ENCODE measurements at places on chromosomes 13 and 19.

DNA sequence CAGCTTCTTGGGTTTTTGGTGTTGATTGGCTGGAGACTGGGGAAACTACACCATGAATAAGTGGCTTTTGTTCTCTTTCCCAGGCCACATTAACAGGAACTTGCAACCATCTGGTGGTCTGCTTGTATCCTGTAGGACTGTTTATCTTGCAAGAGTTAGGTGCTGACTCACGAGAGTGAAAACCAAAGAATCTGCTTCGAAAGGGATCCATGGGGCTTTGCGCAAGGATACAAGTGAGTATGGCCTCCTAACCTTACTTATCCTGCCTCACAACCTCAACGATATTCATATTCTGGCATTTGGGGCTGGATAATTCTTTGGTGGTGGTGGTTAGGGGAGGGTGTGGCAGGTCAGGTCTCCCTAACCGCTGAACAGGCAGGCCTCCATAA, 4.7 kb upstream of the SIGLECL1 start:
- DNase-seq = no peak

GRCh38 chr19:7665076-7665475, 3.8 kb upstream of the RETN start:
- no peak for DNase-seq

GRCh38 chr13:110965038-110965754, 50.3 kb upstream of the ANKRD10 start:
- no peak for DNase-seq

GRCh38 chr19:38841787-38842438, 7.9 kb downstream of the HNRNPL start:
- DNase-seq = no peak

GRCh38 chr19:32859591-32859990, 10.0 kb downstream of the SLC7A9 start:
- no peak for DNase-seq

DNA sequence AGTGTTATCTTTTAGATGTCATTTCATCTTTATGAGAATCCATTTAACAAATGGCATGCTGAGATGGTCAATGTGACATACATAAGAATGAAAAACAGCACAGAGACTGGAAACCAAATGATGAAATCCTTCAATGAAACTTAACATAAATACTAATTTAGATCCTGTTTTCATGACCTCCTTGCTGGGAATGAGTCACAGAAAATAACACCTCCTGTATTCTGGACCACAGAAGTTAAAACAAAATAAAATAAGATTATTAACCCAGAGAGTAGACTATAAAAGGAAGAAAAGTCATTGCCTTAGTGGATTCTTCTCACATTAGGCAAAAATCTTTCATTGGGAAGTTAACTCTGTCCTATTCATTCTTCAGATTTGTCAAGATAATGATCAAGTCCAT, 1.6 kb downstream of the DIAPH3 start:
- DNase-seq = no peak

DNA sequence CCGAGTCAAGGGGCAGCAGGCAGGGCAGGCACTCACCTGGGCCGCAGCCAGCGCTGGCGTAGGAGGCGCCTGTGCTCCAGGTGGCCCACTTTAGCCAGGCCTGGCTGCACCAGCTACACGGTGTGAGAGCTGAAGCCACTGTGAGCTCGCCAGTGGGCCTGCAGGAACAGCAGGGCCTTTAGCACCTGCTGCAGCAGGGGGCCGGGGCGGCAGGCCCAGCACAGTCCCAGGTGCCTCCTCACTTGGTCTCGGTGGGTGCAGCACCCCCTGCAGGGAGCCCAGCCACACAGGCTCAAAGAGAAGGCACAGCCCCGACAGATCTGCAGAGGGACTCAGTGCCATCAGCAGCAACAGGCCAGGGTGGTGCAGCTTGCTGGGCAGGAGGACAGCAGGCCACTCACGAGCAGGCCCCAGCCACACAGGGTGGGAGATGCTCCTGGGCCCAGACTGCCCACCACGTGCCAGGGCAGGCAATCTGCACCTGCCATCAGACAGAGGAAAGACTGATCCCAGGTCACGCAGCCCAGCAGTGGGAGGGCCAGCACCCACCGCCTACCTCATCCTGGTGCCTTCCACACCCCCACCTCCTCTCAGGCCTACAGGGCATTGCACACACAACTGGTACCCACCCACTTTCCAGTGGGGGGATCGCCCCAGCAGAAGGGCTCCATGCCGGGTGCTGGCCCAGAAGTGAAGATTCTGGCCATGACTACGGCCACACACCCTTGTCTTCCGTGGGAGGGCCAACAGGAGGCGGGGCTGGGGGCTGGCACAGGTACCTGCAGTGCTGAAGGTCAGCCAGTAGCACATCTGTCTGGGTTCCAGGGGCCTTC, 15.8 kb downstream of the ARHGAP33 start:
- no peak for DNase-seq

DNA sequence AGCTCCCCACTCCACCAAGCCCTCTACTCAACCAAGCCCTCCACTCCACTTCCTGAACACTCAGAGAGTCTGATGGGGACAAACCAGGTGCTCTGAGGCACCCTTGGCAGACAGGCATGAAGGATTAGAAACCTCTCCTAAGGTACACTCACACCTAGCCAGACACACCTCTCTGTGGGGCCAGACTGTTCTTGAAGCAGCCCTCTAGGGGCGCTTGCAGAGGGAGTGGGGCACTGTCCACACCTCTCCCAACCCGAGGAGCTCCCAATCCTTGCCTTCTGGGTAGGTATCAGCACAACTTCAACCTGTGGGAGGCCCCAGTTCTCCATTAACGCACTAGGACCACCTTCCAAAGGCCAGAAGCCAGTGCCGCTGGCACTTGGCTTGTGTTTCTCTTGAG, 108.7 kb upstream of the VSTM2B start:
- DNase-seq = no peak

DNA sequence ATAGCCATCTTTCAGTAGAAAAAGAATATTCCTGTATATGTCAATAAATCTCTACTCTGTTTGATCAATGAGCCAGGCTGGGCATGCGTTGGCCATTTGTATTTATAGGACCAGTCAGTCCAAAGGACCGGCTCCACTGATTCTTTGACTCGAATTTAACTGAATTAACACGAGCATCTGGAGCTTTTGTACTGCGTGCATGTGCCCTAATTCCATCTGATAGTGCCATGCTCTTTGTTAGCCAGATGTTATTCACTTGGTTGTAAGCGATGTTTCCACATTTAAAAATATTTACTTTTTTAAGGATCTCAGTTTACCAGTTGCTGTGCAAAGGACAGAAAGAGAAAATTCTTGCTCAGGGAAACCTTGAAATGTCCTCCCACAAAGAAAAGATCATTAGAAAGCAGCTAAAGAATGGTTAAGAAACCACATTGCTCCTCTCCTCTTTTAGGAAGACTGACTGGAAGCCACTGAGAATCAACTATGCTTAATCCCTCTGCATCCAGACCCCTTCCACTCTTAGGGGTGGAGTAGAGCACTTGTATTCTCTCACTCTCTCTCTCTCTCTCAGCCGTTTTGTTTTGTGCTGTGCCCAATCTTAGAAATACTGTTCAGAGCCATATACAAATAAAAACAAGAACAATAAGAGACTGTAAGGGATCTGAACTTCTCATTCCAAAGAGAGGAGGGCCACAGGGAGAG, 165.8 kb downstream of the DCLK1 start:
- DNase-seq = no peak

DNA sequence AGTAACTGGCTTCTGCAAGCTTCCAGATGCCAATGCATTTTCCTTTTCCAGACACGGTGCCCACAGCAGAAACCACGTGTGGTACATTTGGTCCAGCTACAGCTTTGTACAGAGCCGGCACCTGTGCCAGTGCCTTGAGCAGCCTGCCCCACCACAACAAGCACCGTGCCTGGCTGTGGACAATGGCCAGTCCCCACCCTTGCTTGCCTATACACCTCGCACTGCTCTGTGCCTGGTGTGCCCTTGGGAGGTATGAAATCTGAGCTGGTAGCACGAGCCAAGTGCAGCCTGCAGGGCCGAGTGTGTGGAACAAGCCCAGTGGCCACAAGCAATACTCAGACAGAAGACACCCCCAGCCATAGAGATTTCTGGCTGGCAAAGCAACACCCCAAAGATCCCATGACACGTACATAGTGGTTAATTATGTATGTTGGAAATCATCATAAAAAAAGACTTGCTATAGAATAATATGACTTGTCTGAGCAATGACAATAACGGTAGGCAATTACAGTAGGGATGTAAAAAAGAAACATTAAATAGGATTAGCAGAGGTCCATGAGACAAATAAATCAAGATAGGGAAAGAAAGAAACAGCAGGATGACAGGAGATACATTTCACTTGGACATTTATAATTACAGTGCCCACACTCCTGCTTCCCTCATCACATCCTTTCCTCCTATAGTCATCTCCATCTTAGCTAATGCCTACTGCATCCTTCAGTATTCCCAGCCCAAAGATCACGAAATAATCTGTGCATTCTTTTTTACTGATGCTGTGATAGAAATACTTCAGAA, 1399.5 kb downstream of the PCDH9 start:
- no peak for DNase-seq

GRCh38 chr13:27295660-27296059, 25.0 kb downstream of the RASL11A start:
- DNase-seq = no peak

GRCh38 chr19:13621413-13621812, 115.1 kb upstream of the CACNA1A start:
- DNase-seq = no peak
